ENCODE measurements at places on chromosomes 5 and 9.

DNA sequence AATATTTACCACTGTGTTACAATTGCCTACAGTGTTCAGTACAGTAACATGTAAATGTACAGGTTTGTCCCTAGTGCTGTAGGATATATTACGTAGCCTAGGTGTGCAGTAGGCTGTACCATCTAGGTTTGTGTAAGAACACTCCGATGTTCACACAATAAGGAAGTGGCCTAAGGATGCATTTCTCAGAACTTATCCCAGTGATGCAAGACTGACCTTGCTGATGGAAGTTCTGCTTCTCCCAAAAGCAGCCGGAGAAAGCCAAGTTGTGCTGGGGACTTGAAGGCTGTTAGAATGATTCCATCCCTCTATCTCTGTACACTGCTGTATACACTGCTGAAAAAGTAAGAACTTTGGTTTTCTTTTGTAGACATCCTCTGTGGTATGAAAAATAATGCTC, 21.6 kb downstream of the NEUROG1 start:
- DNase-seq = no peak

DNA sequence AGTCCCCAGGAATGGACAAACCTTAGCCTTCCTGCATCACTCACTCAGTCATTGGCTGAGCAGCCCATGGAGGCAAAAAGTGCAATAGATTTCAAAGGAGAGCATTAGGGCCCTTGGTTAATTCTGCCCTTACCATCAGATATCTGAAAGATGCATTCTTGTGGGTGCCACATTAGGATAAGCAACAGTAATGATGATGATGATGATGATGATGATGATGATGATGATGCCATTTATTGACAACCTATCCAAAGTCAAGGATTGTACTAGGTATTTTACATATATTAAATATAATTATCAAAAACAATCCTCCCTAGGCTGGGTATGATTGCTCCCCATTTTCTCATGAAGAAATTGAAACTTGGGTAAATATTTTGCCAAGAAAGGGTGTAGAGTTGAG, 9.6 kb upstream of the MED10 start:
- DNase-seq = no peak

GRCh38 chr9:115945009-115945431, 208.6 kb upstream of the PAPPA start:
- DNase-seq = no peak

GRCh38 chr9:116370556-116370955, 217.0 kb downstream of the PAPPA start:
- no peak for DNase-seq

- DNase-seq = no peak
Measured at GRCh38 chr5:154193701-154194121, 3.2 kb downstream of the GALNT10 start.

DNA sequence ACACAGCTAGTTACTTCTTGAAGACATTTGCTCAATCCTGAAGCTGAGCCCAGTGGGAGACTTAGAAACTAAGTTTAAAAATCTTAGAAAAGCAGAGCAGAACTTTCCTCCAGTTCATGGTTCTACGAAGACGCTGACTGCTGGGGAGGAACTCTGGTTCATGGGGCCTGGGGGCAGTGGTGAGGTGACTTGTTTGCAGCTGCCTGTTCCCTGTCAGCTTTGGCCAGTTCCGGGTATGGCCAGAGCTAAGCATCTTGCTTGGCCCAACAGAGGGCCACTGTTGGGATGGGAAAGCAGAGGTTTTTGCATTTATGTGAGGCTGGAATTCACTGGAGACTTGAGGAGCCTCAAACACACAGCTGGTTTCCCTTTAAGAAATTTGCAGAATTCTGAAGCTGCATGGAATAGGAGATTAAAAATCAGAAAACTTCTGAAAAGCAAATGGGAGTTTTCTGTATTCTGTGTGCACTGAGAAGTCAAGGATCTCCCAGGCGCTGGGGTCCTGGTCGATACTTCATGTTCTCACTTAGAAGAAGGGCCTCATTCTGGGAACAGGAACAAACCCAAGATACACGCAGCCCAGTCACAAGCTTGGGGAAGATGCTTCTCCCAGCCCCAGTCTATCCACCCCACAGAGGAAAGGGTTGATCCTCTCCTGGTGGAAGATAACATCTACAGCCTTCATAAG, 10.6 kb upstream of the HMHB1 start:
- DNase-seq = no peak

DNA sequence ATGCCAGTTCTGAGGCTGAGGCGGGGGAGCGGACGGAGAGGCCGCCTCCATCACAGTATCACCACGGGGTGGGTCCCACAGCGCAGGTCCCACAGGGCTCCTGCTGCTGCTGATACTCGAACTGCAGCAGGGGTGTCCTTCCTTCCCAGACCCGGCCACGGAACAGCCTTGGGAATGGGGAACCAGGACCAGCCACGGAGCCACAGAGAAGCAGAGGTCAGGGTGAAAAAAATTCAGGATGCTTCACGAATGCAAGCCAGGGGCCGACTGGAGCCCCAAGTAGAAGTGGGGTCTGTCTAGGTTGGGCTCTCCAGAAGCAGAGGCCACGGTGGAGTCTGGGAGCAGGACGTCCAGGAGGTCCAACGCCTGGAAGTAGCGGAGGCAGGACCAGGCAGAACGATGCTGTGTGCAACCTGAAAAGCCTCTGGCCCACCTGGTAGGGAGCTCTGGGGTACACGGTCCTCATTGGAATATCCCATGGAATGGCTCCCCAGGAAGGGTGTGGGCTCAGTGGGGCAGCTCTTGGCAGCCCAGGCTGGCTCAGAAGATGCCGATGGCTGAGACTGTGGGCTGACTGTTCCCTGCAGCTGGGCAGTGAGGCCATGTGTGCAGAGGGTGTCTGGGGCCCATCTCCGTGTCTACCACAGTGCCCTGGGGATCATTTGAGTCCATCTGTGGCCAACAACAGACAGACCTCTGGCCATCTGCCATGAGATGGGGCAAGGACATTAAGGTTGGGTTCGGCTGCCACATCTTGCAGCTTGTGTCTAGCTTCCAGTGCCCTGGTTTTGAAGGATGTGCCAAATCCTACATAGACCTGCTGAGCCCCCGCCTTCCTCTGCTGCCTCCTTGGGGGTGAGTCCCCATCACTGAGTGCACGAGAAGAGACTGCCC, 66.9 kb upstream of the FCN1 start:
- DNase-seq = no peak

DNA sequence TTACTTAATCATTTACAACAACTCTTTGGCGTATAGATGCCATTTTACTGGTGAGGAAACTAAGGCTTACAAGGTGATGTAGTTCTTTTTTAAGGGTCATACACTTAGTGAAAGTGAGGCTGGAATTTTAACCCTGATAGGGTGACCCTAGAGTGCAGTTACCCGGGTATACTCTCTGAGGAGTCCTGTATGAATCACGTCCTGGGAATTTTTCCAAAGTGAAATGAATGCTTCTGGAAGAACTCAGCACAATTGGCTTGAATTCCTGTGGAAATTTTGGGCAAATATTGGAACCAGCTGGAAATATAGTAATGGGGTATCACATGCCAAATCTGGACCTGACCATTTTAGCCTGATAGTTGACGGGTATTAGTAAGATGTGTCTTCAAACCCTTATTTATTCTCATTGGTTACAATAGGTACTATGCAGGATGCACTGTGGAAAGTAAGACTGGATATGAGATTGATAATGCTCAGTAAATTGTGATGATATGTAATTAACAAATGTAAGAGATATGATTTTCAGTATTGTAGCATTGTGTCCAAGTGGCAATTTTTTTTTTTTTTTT, 14.8 kb downstream of the SUB1 start:
- no peak for DNase-seq

- DNase-seq = no peak
Measured at GRCh38 chr5:117456866-117457470, 882.3 kb upstream of the SEMA6A start.

DNA sequence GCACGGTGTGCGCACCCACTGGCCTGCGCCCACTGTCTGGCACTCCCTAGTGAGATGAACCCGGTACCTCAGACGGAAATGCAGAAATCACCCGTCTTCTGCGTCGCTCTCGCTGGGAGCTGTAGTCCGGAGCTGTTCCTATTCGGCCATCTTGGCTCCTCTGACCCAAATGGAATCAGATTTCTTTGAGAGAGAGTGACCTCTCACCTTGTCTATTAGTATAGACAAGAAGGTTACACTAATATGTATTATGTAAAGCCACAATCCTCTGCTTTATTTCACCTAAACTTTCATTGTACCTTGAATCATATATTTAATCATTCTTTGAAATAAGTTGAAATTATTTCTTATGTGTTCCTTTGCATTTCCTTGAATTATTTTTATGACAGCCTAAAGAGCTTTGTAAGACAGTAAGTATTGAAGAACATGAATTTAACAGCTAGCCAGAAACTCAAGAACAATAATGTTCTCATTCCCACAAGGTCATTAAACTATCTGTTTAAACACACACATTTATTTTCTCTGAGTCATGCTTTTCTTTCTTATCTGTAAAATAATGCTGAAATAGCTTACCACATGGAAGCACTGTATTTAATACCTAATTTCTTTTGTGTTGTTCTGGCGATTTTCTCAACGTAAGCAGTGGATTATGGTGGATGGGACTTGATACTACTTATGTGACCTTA, 91.8 kb upstream of the DMRTA1 start:
- no peak for DNase-seq

GRCh38 chr5:143696921-143697320, 115.0 kb upstream of the HMHB1 start:
- no peak for DNase-seq

DNA sequence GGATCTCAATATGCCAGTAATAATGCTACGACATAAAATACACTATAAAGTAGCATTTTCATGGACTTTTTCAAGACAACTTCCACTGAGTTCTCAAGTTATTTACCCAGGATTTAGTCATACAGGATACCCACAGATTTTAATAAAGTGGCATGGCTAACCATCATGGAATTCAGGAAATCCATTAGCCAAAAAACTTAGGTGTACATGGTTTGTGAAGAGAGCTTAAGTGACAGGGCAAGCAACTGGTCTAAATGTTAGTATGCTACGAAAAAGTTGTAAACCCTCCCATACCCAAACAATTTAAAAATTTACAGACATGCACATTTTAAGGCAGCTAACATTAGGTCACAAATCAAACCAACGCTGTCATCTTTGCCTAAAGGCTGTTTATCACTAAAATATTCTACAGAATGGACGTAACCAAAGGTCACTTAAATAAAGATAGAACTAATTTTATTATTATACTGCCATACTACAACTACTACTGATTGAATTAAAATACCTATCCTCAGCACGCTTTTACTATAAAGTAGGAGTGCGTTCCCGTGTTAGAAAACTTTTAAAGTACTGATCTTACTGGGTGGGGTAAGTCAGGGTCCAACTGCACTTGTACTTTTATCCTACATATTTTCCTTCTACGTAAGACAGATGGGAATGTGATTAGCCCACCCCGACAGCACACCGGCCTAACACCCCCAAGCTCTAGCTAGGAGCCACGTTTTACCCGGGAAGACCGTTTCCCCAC, 1.1 kb downstream of the UBTD2 start:
- DNase-seq = no peak

DNA sequence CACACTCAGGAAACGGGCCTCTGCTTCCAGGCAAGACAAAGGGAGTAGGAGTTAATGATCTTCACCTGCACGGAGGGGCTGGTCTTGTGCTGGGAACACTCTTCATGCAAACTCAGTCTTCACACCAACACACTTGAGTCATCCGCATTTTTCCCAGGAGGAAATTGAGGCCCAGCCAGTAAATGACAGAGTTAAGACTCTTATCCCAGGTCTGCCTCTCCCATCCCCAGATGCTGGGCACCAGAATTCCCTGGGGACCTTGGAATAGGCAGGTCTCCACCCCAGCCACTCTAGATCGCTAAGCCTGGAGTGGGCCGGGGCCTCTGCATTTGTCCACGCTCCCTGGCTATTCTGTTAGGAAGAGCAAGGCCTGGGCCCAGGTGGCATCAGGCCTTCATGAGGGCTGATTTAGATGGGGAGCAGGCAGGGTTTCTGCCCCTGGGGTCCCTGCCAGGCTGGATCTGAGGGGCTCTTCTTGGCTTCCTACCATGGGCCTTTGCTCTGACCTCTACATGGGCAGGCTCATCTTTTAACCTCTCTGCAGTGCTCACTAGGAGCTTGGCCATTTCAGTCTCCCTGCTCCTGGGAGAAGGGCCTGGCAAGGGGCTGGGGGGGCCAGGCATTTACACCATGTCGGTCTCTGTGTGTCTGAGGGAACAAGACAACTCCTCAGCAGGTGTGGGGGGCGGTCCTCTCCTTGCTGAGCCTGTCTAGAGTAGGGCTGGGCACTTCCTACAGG, 77.3 kb downstream of the AMBP start:
- no peak for DNase-seq

DNA sequence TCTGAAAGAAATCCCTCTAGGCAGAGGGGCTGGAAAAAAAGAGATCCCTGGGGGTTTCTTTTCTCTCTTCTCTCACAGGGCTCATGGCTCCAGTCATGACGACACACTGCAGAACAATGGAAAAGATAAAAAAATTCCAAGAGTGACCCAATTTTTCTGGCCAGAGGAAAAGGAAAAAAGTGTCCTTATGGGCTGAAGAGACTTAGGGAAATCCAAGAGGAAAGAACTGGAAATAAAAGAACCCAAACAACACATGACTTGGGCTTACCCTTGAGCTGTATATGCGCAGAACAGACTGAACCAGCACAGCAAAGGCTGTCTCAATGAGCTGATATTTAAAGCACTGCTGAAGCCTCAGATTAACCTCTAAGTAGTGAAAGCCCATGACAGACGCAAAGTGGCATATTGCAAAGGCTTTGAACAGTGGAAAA, 102.4 kb downstream of the SMIM23 start:
- no peak for DNase-seq

- no peak for DNase-seq
Measured at GRCh38 chr5:107640568-107640967, 30.2 kb downstream of the EFNA5 start.

DNA sequence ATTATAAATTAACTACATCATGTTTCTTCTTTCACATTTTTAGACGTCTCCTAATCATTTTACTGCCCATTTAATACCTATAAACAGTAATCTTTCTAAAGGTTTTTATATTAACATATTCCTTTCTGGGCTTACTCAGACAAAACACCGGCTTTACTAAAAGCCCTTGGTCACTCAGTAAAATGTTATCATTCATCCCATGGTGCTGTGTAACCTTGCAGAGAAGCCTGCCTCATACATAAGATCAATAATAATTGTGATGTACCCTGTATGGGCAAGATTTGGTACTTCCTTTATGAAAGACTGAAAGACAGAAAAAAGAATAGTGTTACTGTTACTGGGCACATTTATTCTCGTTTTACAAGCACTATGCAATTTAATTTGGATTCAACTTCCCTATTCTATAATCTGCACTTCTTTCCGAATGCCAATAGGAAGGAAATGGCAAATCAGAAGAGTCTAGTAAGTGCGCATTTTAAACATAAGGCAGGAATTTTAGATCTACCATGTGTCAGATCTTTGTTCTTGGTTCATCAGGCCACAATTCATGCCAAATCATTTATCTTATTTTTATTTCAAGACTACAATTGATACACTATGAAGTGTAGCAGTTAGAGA, 522.2 kb downstream of the CSNK1G3 start:
- DNase-seq = no peak

DNA sequence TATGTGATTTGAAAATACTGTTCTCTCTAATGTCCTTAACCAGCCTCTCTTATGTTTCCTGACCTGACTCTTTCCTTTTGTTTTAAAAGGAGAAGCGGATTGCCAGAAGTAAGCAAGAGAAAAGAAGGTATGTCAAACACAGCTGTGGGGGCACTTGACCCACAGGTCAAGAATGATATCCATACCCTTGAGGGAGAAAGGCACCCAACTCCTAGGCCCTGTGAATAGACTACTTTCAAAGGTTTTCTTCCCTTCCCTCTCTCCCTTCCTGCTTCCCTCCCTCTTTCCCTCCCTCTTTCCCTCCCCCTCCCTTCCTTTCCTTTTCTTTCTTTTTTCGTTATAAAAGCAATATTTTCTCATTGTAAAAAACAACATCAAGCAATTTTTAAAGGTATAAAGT, 306.8 kb downstream of the TRPM3 start:
- DNase-seq = no peak
